Camera-type eye (tissue), 1 donor: ENCODE measurements at places on chromosomes 2 and 18. TPM values are rescaled to one million over a fixed set of nuclear protein-coding genes. Genes with fewer than 3 reads are reported as not detected.

Gene DHRS9
- total RNA-seq: 2.3 TPM

Gene LBX2
- total RNA-seq: not detected

Gene MAP3K19
- total RNA-seq: 0.11 TPM

Gene SCN1A
- 10.5 TPM for total RNA-seq

Gene SERPINB12
- not detected for total RNA-seq

Gene KLHL14
- total RNA-seq: 15.2 TPM

Gene C2orf72
- total RNA-seq: 4.9 TPM

Gene TEX51
- not detected for total RNA-seq

Gene C2orf78
- total RNA-seq: not detected

Gene SERPINB13
- 0.33 TPM for total RNA-seq

Gene ASB18
- not detected for total RNA-seq

Gene GNLY
- total RNA-seq: 0.27 TPM

Gene TOGARAM2
- 0.55 TPM for total RNA-seq

Gene SCN9A
- 20.1 TPM for total RNA-seq

Gene MOGAT1
- not detected for total RNA-seq

Gene SLC8A1
- 138 TPM for total RNA-seq

Gene SIX2
- 12.4 TPM for total RNA-seq

Gene LOXL3
- 22.8 TPM for total RNA-seq

Gene ERICH2
- not detected for total RNA-seq
